ENCODE measurements at places on chromosomes 1 and 21.

DNA sequence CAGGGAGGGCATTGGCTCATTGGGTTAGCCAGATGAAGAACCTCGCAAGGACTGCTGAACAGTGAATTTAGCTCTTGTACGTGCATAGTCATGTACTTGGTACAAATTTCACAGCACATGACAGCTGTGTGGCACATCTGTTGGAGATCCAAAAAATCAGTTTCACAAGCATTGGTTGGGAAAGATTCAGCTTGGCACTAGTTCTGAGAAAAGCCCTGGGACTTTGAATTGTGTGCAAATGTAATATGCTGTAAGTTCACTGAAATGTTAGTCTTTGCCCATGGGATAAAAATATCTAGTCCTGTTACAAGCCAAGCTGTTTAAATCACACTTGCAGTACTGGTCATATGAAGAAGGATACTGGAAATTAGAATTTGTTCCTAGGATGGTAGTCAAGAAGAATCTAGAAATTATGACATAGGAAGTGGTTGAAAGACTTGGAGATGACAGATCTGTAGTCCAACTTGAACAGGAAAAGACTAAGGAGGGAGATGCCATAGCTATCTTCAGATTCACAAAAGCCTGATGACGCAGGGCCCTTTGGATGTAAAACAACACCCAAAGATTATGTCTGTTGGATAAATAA is 19.2 kb downstream of the LAMC2 start:
- DNase-seq: no peak

DNA sequence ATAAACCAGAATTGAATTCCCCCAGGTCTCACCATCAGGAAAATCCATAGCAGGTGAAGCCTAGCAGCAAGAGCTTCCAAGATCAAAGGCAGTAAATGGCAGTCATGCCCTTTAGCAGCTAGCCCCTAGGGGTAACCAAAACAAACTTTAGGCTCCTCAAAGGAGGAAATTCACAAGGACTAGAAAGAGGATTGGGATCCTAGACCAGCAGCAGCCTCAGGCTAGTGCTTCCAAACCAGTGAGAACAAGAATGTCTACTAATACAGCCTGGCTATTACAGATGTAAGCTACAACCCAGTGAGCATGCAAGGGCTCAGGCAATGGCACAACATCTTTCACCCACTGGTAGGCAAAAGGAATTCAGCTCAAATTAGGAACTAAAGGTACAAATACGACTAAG is 11.1 kb upstream of the RIMKLA start:
- no peak for DNase-seq

DNA sequence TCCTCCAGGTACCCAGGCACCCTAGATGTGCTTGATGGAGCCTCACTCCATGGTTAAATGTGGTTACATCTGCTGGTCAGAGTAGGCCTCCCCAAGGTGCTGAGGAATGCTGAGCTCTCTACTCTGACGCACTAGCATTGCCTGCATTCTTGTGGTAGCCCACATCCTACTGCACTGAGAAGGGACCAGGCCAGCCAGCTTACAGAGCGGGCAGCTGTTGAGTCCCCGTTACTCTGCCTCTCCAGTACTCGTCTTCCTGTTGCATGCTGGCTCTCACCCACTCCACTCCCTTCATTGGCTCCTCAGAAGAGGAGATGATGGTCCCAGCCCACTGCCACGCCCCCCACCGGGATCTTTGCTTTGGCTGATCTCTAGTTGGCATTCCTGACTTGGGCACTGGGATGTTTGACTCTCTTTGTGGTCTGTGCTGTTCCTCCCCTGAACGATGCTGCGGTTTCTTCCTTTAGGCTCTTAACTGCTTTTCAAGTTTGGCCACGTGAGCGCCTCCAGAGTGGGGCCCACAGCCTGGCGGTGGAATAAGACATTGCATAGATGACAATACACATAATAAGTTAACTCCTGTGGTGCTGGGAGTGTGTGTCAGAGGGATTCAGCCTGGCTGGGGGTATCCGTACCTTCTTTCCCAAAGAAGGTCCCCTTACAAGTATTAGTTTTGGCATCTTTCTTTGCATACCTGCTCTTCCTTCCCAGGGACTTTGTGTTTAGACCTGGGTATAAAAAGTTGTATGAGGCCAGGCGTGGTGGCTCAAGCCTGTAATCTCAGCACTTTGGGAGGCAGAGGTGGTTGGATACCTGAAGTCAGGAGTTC is 18.6 kb downstream of the AZIN2 start:
- peak; percentile 90 for DNase-seq

- DNase-seq: no peak
These were observed 153.4 kb downstream of the NRIP1 start for GRCh38 chr21:14911351-14911750.

DNA sequence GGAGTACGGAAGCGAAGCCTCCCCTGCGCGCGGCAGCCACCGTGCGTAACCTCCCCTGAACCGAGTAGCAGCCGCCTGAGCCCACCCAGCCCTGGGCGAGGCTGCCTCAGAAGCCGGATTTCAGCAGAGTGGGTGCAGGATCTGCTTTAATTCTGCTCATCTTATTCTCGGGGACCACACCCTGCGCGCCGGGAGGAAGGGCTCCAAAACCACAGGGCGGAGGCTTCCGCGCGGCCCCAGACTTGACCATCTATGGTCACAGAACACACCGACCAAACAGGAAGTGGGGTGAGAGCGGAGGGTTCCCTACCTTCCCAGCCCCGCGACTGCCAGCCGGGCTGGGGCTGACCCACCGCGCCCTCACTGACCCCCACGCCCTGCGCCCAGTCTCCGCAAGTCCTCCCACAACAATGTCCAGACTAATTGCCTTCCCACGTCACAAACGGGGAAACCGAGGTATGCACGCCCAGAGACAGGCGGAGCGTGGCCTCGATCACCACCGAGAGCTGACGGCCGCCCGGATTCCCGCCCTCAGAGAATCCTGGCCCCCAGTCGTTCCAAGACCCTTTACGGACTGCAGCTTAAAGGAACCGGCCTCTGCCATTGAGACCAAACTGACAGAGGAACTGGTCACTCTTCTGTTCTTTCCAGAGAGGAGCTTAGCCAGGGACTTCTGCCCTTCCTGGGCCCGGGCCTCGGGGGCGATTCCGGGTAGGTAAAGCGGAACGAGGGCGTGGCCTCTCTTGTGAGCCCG is 595 bp upstream of the CAP1 start:
- DNase-seq: peak; percentile 79

GRCh38 chr1:21666576-21667320 is 2.4 kb downstream of the RAP1GAP start:
- no peak for DNase-seq

GRCh38 chr1:203682473-203683383 is 56.1 kb downstream of the ATP2B4 start:
- no peak for DNase-seq

DNA sequence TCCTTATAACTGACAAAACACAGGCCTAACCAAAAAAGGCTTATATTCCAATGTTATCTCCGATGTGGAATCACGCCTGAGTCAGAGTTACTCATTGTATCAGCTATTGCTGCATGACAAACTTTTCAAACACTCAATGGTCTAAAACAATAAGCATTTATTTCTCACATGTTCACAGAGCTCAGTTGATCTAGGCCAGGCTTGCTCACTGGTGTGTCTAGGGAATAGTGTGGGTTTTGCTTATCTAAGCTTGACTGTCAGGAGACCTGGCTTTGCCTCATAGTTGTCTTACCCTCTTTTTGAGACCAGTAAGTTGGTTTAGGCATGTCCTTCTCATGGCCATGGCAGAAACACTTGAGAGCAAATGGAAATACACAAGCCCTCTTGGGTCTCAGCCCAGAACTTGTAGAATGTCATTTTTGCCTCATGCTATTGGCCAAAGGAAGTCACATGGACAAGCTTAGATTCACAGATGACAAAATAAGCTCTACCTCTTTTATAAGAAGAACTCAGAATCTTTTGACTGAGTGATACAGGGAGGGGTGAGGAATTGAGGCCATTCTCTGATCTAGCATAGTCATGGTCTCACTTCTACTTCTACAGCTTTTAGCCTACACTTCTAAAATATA is 130.8 kb downstream of the HMCN1 start:
- peak; percentile 34 for DNase-seq

- no peak for DNase-seq
These were observed 83.7 kb upstream of the SELENON start for GRCh38 chr1:25716320-25716719.

GRCh38 chr21:16751695-16752474 is 761.0 kb upstream of the CXADR start:
- DNase-seq: no peak

DNA sequence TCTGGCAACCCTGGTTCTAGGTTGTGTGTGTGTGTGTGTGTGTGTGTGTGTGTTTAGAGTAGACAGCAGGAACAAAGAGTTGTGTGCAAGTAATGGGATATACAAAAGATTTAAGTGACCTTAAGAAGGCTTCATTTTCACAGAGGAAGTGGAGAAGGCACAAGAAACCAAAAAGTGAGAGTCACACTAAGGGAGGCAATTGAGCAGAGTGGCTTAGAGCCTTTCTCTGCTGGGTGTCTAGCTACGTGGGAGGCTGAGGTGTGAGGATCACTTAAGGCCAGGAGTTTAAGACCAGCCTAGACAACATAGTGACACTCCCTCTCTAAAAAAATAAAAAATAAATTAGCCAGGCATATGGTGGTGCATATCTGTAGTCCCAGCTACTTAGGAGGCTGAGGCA is 44.4 kb upstream of the HAO2 start:
- no peak for DNase-seq

GRCh38 chr1:33563699-33564098 is 91.3 kb downstream of the ZSCAN20 start:
- no peak for DNase-seq

- no peak for DNase-seq
These were observed 16.8 kb downstream of the SLAMF8 start for GRCh38 chr1:159843459-159843858.

DNA sequence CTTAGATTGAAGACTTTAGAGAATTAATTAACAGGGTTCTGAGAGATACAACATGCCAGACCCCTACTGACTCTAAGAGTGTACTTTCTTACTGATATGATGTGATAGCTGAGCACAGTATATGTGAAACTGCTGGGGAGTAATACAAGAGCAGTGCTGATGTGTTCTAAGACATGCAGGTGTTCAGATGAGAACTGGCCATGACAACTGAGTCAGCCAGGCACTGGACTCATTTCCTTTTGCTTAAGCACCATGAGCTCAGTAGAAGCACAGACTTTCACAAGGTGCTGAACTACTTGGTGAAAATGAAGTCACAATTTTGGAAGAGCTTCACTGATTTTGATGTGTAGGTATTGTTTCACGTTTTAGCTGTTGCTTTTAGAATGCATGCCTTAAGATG is 15.9 kb upstream of the POGZ start:
- no peak for DNase-seq

DNA sequence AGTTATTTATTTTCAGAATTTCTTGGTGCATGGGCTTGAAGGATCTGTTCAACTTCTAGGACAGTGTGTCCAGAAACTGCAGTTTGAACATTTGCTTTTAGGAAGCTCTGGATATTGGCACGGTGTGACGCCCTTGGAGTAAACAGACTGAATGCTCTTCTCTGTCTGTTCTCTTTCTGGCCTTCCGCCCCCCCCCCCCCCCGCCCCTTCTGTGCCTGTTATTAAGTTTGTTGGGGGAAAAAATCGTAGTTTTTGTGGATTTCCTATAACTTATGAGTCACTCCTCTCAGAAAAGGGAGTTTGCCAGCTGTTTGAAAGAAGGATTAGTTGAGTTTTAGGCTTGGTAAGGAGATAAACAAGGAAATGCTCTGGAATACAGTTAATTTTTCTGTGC is 1.2 kb downstream of the KCTD3 start:
- peak; percentile 42 for DNase-seq

- DNase-seq: no peak
These were observed 167.8 kb downstream of the PATJ start for GRCh38 chr1:61910035-61910434.

DNA sequence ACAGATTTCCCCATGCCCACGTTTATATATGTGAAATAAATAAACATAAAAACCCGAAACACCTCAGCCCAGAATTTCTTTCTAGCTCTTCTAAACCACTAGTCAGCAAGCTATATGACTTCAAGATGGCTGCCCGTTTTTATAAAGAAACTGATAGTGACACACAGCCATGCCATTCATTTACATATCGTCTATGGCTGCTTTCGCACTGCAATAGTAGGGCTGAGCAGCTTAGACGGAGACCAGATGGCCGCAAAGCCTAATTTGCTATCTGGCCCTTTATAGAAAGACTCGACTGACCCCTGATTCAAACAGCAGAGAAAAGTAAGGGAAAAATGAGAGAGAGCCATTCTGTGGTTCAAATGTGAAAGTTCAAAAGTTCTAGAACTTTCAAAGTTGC is 45.7 kb upstream of the FMN2 start:
- no peak for DNase-seq

DNA sequence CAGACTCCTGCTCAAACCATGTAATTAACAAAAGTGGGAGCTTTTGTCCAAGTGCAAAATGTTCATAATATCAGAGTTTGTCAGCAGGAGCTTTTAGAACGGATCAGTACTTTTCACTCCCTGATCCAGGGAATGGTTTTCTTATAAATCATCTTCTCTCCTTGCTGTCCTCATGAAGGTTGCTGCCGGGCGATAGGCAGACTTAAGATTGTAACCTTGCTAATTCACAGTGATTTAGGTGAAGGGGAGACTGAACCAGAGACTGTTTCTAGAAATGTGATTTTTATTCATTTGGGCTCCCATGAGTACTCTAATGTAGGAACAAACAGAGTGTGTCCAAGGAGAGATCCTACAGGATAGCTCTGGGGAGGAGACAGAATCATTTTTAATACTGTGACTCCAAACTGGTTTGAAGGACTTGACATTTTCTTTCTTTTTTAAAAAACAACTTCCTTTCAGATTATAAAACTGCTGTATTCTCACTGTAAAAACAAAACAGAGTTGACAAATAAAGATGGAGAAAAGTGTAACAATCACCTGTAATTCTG is 23.7 kb downstream of the ELAVL4 start:
- no peak for DNase-seq

- peak; percentile 79 for DNase-seq
These were observed at the start of gene EXTL1 for GRCh38 chr1:26021647-26022403. TSS of gene EXTL1 (plus strand) at chr1:26021775. CDS start at chr1:26022647, 872 bp downstream.

DNA sequence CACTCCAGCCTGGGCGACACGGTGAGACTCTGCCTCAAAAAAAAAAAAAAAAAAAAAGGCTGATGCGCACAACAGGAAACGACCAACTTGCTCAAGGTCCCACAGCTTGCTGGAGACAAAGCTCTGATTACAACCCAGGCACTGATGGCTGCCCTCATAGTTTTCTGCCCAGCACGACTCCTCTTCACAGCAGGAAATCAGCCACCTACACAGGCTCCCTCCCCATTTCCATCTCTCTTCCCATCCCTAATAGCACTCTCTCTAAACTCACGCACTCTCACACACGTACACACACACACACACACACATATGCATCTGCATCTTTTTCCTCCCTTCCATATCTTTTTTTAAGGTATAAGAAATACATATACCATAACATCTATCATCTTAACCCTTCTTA is 153.5 kb upstream of the SOD1 start:
- no peak for DNase-seq

DNA sequence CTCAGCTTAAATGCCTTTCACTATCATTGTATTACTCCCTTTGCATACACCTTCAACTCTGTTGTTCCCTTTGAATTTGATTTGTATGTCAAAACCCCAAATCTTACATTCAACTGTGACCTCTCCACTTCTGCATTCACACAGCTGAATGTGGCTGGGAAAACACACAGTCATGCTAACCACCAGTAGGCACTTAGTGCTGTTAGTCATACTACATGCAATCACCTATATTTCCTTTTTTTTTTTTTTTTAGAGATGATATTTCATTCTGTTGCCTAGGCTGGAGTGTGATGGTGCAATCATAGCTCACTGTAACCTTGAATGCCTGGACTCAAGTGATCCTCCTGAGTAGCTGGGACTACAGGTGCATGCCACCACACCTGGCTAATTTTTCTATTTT is 16.2 kb downstream of the BTBD8 start:
- DNase-seq: no peak
